ENCODE measurements at places on chromosomes 12 and 14.

- no peak for DNase-seq
Measured at GRCh38 chr12:26700430-26700829, 132.6 kb downstream of the ITPR2 start.

DNA sequence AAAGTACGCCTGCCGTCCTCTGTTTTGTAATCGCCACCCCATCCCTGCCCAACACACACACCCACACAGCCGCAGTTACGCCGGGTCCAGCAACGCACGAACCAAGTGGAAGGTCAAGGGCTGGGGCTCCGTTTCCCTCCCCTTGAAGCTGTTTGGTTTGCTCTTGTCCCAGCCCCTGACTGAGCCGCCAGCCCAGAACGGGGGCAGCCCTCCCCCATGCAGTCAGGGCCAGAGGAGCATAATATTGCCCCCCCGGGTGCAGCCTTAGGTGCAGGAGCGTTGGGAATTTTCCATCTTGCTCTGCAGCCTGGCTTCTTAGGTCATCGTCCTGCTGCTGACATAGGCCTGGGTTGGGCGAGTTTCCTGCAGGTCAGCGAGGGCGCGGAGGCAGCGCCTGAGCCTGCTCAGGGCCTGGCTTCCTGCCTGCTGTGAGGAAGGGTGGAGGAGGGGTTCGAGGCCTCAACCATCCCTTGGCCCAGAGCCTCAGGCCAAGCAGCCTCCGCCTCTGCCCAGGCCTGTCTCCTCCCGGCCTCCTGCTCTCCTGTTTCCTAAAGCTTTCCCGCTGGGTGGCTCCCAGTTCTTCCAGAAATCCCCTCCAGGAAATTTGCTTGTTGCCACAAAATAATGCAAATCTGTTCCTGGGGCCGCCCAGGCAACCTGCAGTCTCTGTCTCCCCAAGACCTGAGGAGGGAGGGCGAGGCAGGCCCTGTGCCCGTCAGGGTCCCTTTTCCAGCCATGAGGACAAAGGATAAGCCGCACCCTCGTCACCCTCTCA, 44.5 kb downstream of the PSMA6 start:
- peak; percentile 98 for DNase-seq

DNA sequence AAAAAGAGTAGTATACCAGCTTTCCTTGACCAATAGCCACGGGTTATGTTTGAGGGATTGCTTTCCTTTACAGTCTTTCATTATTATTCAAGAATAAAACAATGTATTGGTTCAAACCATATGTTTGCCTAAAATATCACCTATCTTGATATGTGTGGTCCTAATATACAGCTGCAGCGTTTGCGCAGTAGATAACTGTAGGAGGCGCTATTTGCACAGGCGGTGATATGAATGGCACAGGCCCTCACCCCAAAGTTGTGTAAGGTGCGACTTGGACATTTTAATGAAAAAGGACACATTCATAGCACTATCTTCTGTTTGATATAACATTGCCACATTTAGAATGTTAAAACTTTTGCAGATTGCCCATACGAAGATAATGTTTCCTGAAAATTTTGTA, 298.4 kb downstream of the TRHDE start:
- no peak for DNase-seq

DNA sequence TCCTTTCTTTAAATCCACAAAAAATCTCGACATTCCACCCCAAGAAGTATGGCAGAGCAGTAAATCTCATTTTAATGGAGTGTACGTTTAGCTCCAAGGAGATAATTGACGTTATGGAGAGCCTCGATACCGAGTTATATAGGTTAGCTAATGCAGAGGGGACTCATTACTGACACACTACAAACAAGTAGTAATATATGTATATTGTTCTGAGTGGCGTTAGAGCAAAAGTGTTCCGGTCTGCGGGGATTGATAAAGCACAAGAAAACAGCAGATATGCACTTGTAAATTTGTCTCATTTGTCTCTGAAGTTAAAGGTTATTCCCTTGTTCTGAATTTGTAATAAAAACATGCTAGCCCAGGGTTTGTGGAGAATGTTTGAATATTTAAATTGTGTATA, 84.1 kb downstream of the BCL11B start:
- DNase-seq: no peak

DNA sequence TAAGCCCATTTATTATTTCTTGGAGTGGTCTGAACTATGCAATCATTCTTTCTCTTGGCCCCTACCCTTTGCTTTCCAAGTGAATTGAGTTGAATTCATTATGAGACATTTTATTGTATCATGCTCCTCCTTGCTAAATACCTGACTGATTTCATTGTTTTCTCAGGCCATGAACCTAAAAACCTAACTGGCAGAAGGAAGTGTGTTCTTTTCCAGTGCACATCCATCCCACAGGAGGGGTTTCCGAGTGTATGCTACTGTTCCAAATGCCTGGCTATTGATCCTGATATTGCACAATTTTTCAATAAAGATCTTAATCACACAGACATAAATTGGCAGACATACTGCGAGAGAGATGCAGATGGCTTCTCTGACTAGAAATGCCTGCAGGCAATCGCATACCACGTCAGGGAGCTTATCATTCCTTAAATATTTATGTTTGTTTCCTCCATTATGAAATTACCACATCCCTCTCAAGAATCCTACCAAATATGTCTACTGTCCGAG, 162.2 kb upstream of the EGLN3 start:
- no peak for DNase-seq
